ENCODE measurements at places on chromosomes 4 and X.

- DNase-seq: no peak
Measured at GRCh38 chrX:153970357-153971123, 1.1 kb downstream of the HCFC1 start.

- DNase-seq: no peak
Measured at GRCh38 chr4:94507281-94507680, 55.5 kb downstream of the PDLIM5 start.

DNA sequence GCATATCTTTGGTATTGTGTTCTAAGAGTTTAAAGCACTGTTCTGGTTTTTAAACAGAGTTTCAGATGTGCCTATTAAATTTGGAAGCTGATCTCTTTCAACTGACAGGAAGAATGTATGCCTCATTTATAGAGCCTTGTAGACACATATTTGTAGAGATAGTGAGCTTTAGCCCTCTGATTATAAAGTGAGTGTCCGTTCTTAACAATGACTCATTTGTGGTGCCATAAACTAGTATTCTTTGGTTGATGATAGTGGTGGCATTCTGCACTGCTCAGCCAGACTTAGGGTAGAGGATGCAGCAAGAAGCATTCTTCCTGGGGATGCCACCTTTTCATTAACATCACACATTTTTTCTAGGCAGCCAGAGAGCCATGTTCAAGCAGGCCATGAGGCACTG is 121.7 kb downstream of the TLL1 start:
- DNase-seq: no peak

DNA sequence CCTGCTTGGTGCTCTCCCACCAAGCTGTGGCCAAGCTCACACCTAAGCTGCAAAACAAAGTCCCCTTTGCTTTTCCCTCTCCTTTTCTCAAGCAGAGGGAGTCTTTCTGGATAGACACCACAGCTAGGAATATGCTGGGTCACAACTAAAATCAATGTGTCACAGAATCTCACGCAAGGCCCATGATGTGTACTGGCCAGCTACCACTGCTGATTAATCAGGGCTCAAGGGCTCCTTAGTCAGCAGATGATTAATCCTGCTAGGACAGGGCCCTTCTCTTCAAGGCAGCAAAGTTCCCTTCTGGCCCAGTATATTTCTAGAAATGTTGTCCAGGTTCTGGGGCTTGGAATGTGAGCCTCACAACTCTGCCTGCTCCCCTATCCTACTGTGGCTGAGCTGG is 32.0 kb upstream of the TENT5D start:
- DNase-seq: no peak

- DNase-seq: no peak
Measured at GRCh38 chr4:77798385-77798784, 20.8 kb downstream of the CNOT6L start.

GRCh38 chr4:763922-764321 is 58.3 kb downstream of the PCGF3 start:
- no peak for DNase-seq

DNA sequence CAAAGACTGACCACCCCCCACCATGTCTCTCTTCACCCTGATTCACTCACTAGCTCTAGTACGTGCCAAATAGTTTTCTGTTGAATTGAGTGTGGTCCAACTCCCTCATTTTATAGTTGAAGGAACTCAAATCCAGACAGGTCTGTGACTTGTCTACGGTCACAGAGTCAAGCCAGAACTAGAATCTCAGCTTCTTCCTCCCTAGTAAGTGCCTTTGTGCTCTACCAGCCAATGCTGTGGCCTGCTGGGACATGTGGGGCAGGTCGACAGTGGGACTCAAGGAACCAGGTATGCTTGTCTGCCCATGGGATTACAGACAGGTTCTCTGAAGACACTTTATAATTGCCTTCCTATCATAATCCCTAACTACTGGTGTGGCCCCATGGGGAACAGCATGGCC is 108.6 kb upstream of the CPEB2 start:
- no peak for DNase-seq

DNA sequence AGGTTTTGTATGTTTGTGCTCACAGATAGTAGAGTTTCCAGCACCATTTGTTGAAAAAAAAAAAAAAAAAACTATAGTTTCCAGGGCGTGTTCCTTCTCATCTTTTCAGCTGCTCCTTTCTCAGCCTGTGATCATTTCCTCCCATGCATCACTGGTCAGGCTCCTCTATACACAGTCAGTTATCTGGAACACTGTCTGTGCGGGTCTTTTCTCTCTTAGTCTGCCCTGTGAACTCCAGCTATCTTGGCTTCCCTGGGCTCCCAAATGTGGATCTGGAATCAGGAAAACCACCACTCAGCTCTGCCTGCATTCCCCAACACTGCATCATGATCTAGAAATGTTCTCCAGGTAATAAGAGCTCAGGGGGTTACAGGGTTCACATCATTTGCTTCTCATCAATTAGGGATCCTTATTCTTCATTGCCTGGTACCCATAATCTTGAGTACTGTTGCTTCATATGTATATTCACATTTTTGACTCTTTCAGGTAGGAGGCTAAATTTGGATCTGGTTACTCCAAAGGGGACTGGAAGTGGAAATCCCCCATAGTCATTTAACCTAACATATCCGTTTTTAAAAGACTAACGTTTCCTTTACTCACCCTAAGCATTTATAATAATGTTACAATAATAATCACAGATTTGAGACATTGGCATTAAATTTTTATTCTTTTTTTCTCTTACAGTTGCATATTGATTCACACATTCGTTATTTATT is 221.8 kb upstream of the KLF3 start:
- no peak for DNase-seq

DNA sequence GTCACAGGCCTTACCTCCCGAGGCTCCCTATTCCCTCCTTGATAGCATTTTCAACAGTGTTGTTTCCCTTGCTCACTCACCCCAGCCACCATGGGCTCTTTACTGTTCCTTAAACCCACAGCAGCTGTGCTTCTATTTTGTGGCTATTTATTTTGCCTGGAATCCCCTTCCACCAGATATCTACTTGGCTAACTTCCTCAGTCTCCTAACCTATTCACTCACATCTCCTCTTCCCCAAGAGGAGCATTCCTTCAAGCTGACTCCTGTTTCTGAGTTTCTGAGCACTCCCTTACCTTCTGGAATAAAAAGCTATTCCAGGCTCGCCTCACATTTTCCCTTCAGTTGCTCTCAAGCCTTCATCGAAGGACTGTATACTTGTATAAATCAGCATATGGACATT is 50.5 kb downstream of the CXCL1 start:
- DNase-seq: no peak

DNA sequence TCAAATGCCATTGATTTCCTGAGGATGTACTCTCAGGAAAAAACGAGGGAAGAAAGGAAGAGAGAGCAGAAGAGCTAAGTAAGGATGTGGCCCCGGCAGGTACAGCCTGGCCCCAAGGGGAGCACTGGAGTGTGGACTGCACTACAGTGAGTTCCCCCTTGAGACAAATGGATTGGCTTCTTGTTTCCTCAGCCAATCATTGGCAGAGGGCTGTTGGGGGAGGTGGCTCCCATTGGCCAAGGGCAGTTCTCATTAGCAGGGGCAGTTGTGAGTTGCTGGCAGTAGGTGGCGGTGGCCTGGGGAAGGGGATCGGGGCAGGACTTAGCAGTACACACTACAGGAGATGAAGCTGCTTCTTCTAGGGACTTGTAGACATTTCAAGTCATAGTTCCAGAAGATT is 24.1 kb upstream of the OCIAD2 start:
- no peak for DNase-seq

DNA sequence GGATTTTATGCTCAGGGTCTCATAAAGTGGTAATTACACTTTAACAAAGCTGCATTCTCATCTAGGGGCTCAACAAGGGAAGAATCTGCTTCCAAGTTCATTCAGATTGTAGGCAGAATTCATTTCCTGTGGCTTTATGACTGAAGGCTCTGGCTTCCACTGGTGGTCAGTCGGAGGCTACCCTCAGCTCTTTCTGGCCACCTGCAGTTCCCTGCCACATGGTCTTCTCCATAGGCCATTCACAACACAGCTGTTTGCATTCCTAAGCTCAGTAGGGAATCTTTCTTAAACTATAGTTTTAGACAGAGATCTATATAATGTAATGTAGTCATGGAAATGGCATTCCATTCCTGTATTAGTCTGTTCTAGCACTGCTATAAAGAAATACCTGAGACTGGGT is 973.0 kb upstream of the SLIT2 start:
- no peak for DNase-seq

DNA sequence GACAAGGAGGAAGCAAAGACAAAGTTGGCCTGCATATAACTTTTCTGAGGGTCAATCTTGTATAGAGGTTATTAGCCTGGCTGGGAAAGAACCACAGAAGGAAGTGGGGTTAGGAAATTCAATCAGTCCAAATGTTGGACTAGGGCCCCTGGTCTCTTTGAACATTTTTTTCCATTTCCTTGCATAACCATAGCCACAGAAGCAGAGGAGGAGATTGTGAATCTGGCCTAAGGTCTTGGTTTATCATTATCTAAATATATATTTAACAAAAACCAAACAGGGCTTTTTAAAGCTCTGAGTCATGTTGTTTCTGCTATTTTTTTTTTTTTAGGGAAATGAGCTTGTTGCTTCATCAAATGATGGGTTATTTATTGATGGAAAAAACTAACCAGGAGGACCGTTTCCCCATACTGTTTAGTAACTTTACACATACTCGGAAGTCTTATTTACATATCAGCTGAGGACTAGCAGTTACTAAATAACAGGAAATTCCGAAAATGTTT is 97.7 kb upstream of the ACSL4 start:
- no peak for DNase-seq

- DNase-seq: no peak
Measured at GRCh38 chr4:128787509-128788311, 21.8 kb upstream of the JADE1 start.

- DNase-seq: no peak
Measured at GRCh38 chrX:12174358-12174757, 36.1 kb downstream of the FRMPD4 start.

DNA sequence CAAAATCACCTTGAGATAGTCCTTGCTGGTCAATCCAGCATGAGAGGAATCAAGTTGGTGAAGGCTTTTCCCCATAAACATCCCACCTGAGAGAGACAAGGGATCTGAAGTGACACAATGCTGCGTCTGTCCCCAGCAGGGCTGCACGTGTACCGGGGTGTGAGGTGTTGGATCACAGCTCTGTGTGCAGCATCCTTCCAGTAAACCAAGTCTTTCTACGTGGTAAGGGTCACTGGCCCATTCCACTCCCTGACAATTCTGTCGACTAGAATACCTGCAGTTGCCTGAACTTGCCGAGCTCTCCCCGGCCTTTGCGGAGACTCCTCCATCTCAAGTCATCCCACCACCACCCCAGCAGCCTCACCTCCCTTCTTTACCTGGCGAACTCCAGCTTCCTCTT is 14.8 kb downstream of the HELT start:
- no peak for DNase-seq

- DNase-seq: no peak
Measured at GRCh38 chr4:8345053-8345945, 75.7 kb downstream of the HTRA3 start.

DNA sequence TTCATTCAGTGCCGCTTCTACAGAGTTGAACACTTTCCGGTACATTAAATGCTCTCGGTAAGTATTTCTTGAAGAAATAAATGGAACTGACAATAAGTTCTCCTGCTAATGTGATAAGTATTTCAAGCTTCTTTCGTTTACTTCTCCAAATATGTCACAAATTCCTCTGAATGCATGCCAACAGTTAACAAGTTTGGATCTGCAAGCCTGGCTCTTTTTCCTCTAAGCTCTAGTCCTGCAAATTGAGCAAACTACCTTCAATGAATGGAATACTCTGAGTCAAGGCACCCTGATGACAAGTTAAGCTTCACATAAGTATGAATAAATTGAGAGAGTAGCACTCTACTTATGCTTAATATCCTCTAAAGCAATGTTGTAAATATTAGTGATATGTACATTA is 403.6 kb downstream of the PDGFC start:
- no peak for DNase-seq

GRCh38 chr4:55485821-55486220 is 60.9 kb downstream of the CLOCK start:
- DNase-seq: no peak

All from stimulated activated CD4-positive, alpha-beta T cell treated with anti-CD3 and anti-CD28 coated beads, Interleukin-4, amount 100 ng/mL, for 48 hours (primary cell).